ENCODE measurements at places on chromosomes 6 and 20. TPM values are rescaled to one million over a fixed set of nuclear protein-coding genes. Genes with fewer than 3 reads are reported as not detected.

The CNR1 gene
- 3.7 TPM for total RNA-seq

The HMGN3 gene
- 76.4 TPM for total RNA-seq

The PDYN gene
- total RNA-seq: not detected

- DNase-seq: no peak
Measured at GRCh38 chr6:38016824-38017223, 197.3 kb downstream of the ZFAND3 start.

- no peak for DNase-seq
Measured at GRCh38 chr20:3603108-3603507, 60.1 kb downstream of the GFRA4 start.

The KHDRBS2 gene
- total RNA-seq: 1.2 TPM

- DNase-seq: no peak
Measured at GRCh38 chr6:111761783-111762312, 111.4 kb downstream of the FYN start.

DNA sequence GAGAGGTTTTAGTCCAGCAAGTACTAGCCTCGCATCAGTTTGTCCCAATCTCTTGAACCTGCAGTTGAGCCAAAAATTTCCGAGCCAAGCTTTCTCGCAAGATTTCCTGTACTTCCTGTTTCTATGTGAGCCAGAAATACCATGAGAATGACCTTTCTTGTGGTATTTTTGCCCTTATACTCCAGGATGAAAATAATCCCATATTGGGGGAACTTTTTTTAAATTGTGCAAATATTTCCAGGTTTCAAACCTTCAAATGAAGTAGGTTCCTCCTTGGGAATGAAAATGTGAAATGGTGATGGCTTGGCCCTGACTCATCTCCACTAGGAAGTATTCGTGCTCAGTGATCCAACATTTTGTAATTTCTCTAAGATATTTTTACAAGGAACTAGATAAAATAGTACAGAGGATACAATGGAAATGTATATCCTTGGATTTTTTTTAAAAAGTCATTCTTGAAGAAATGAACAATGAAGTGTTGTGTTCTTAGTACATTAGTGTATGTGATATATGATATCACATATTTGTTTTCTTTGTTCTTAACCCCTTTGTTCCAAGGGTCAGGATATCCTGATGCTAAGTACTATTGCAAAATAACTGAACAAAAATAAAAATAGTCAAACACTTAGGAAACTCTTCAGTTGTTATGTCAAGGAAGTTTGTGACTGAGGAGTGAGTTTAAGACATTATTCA, 184.0 kb downstream of the PDE7B start:
- no peak for DNase-seq
